ENCODE measurements at places on chromosomes 1 and 21.

- no peak for DNase-seq
Measured at GRCh38 chr1:156103521-156103947, 11.0 kb upstream of the LMNA start.

GRCh38 chr1:109636201-109636952 lies 16.7 kb downstream of the AMPD2 start:
- DNase-seq = peak; percentile 38

GRCh38 chr1:1358433-1359271 lies at the start of gene MXRA8:
TSS of gene MXRA8 (minus strand) at chr1:1358555. CDS start at chr1:1358504, 51 bp downstream.
- DNase-seq = no peak

DNA sequence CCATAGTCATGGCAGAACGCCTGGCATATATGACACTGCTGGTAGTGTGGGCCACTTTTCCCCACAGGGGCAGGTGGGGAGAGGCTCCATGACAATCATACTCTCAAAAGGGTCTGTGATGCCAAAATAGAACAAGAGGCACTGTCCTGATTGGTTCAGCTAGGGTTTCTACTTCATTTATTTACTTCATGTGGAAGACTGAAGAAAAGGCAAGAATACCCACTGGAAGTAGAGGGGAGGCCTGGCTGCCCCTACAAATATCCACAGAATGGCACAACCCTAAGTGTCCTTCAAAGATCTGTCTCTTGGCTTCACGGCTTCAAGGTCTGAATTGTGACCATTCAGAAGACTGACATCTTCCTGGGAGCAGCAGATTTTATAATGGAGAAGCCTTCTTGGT lies 4.5 kb upstream of the SFT2D2 start:
- DNase-seq = no peak

- no peak for DNase-seq
Measured at GRCh38 chr1:192343344-192343743, 26.6 kb downstream of the RGS21 start.

DNA sequence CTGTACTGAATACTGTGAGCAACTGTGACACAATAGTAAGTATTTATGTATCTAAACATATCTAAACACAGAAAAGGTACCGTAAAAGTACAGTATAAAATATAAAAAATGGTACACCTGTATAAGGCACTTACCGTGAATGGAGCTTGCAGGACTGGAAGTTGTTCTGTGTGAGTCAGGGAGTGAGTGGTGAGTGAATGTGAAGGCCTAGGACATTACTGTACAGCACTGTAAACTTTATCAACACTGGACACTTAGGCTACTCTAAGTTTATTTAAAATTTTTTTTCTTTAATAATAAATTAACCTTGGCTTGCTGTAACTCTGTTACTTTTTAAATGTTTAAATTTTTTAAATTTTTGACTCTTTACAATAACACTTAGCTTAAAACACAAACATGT lies 24.5 kb upstream of the SHCBP1L start:
- DNase-seq = no peak
